Body of pancreas (tissue), 4 donors: ENCODE measurements at places on chromosomes 3 and 15. TPM values are rescaled to one million over a fixed set of nuclear protein-coding genes. Genes with fewer than 3 reads are reported as not detected.

Gene SLC6A1
- total RNA-seq: 0.66 TPM

Gene FETUB
- not detected for total RNA-seq

DNA sequence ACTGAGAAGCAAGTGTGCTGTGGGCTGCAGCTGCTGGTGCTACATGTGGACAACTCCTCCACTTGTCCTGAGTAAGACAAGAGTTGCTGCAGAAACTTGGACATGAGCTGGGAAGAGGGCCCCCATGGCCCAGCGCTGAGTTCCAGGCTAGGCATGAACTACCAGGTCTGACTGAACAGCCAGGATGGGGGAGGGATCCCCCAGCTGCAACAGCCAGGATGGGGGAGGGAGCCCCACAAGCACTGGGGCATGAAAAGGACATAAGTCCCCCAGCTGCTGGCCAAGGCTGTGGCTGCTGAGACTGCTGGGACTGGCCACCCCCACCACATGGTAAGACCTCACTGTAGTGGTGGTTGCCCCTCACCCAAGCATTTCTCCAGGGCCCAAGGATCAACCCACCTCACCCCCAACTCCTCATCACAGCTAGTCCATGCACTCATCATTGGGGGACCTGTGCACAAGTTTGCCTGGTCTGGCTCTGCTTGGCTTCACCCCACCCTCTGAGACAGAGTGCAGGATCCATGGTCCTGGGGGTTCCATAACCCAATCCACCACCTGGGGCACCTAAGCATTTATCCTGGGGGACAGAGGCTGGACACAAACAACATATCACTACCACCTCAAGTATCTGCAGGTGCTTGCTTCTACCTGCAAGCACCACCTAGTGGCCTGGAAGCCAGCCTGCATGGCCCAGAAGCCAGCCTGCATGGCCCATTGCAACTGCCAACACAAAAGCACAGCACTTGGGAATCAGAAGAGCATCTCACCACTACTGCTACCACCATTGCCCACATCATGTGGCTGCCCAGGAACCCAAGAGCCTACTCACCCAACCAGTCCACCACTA lies 84.5 kb upstream of the STT3B start:
- no peaks in the 10 kb centered on the region for H3K27me3 ChIP-seq
- no peaks in the 10 kb centered on the region for H3K36me3 ChIP-seq
- H3K4me3 ChIP-seq: no peak overlapping the region
- H3K27ac ChIP-seq: no peak overlapping the region
- no peak for DNase-seq
- no peaks in the 10 kb centered on the region for H3K4me1 ChIP-seq

Gene SLC24A5
- total RNA-seq: not detected

- H3K27me3 ChIP-seq: no peaks in the 10 kb centered on the region
- no peaks in the 10 kb centered on the region for H3K4me1 ChIP-seq
- no peak overlapping the region for H3K4me3 ChIP-seq
These were observed 950.7 kb upstream of the CFAP20DC start for GRCh38 chr3:60000311-60001105.

DNA sequence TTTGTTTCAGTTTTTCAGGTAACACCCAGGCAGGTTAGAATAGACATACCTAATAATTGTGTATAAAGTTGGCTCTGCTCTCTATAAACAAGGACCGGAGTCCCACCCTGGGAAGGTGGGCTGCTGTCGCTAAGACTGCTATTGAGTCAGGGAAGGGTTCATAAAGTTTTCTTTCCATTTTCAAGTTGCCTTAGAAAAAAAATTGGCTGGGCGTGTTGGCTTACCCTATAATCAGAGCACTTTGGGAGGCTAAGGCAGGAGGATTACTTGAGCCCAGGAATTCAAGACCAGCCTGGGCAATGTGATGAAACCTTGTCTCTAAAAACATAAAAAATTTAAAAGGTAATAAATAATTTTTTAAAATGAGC lies 11.3 kb upstream of the PIAS1 start:
- peak overlapping the region; percentile 9 for H3K27ac ChIP-seq
- no peak for DNase-seq
- peaks cover 14% of the 10 kb centered on the region for H3K4me1 ChIP-seq
- no peak overlapping the region for H3K4me3 ChIP-seq
- no peaks in the 10 kb centered on the region for H3K27me3 ChIP-seq

DNA sequence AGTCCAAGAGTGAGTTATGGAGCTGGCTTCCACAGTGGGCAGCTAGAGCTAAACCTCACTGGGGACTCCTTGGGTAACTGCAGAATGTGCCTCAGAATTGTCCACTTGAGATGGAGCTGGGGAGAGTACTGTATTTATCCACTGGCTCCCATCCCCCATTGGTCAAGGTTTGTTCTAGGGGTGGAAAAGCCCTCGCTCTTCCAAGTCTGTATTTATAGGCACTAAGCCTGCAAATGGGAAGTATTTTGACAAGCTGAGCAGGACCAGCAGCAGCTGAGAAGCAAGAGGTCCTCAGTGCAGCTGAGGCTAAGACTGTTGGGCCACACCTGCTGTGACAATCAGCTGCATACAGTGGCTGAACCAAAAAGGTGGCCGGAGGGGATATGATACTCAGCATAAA lies 5.8 kb downstream of the USP13 start:
- no peak overlapping the region for H3K4me3 ChIP-seq
- peaks cover 9% of the 10 kb centered on the region for H3K4me1 ChIP-seq
- no peaks in the 10 kb centered on the region for H3K36me3 ChIP-seq

DNA sequence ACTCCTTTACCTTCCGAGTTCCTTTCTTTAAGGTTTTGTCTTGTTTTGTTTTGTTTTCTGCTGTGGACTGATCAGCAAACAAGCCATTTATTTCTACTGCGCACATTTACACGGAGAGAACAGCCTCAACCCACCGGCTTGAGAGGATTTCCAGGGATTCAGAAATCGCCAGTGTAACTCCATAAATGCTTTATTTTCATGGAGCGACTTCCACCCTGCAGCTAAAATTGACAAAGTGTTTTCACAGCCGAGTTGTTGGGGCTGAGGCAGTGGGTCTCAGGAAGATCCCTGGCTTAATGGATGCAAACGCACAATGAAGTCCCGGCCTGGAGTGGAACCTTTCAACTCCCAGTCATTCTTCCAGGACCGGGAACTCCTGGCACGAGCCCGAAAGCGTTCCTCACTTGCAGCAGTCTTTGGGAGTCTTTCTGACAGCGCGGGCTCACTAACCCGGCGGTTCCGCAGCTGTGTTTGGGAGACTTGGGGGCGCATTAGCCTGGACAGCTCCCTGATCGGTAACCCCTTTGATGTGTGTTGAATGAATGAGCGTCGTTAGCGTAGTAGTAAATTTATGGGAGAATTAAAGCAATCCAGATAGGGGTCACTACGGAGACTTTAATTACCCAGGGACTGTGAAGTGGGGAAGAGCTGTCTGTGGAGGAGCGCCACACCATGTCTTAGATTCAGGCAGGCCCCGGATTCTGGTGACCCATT lies 785 bp upstream of the MYRIP start:
- H3K4me3 ChIP-seq: no peak overlapping the region
- H3K27me3 ChIP-seq: no peaks in the 10 kb centered on the region
- peak overlapping the region; percentile 55 for H3K27ac ChIP-seq
- no peaks in the 10 kb centered on the region for H3K36me3 ChIP-seq
- peaks cover 26% of the 10 kb centered on the region for H3K4me1 ChIP-seq

DNA sequence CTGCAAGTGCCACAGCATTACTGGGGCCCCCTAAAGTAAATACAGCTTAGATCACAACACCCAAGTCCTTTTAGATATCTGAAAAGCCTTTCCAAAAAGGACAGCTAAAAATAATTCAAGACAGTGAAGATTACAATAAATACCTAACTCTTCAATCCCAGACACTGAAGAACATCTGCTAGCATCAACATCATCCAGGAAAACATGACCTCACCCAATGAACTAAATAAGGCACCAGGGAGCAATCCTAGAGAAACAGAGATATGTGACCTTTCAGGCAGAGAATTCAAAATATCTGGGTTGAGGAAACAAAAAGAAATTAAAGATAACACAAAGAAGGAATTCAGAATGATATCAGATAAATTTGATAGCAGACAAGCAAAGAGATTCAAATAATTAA lies 71.7 kb upstream of the TTC14 start:
- DNase-seq: no peak
- no peaks in the 10 kb centered on the region for H3K27me3 ChIP-seq
- H3K4me1 ChIP-seq: peaks cover 18% of the 10 kb centered on the region
- H3K36me3 ChIP-seq: no peaks in the 10 kb centered on the region
- peak overlapping the region; percentile 41 for H3K27ac ChIP-seq
- H3K4me3 ChIP-seq: no peak overlapping the region

DNA sequence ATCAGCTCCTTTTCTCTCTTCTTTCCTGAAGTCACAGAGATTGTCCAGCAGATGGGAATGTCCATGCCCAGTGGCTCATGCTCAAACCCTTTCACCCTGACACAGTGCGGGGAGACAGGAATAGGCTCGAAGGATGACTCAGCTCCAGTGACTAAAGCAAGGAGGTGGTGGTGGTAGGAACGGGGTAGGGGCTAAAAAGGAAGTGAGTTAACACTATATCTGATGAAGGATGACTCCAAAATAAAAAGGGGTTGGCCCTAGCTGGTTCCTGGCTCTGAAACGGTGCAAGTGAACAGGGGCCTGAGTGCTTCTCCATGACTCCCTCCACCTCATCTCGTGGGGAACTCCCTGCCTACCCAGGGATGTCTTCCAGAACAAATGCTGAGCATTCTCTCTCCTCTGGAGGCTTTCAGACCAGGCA lies 167.4 kb upstream of the LPP start:
- peaks cover 8% of the 10 kb centered on the region for H3K4me1 ChIP-seq
- no peak overlapping the region for H3K27ac ChIP-seq
- DNase-seq: no peak
- no peaks in the 10 kb centered on the region for H3K36me3 ChIP-seq

Gene VGLL3
- total RNA-seq: 10.2 TPM

DNA sequence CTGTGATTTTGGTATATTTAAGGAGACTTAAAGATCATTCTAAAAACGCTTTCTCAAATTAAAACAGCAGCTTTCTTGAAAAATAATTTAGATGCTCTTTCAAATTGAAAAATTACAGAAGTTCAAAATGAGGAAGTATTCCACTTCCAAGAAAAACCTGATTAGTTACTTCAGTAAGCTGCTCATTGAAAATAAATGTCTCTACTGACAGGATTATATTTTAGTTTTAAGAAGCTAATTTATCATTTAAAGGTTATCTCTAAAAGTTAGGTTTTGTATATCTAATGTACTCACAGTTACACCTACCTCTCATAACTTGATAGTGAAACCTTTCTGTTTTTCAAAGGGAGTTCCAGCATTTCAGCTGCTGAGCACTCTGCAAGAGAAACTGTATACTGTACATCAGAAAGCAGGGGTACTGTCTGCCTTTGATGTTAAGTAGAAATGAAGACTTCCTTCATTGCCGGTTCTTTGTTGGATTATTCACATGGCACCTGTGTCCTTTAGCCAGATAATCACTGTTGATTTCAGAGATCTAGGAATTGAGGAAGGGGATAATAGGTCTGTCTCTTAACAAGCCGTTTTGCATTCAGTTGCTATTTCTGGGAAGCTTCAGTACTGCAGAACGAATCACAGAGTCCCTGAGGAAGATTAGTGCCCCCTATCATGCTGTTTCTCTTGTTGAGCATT lies 161.6 kb downstream of the TCF12 start:
- H3K36me3 ChIP-seq: no peaks in the 10 kb centered on the region
- peaks cover 16% of the 10 kb centered on the region for H3K4me1 ChIP-seq

DNA sequence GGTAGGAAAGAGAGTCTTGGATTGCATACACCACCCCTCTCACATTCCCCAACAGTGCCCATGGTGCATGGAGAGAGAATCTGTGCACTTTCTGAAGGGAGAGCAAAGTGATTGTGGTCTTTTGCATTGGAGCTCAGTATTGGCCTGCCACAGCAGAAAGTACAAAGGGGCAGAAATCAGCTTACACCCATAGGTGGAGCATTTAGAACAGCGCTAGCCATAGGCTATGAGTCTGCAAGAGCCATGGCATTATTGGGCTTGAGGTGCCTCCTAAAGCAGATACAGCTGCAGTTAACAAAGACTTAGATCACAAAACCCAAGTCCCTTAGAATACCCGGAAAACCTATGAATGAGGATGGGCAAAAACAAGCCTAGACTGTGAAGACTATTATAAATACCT lies 21.8 kb downstream of the SI start:
- no peak for DNase-seq
- H3K27ac ChIP-seq: no peak overlapping the region
- H3K36me3 ChIP-seq: no peaks in the 10 kb centered on the region
- H3K4me3 ChIP-seq: no peak overlapping the region

Gene IGDCC3
- total RNA-seq: not detected

Gene DPPA2
- not detected for total RNA-seq

GRCh38 chr3:44890258-44890657 lies 15.8 kb downstream of the TGM4 start:
- H3K36me3 ChIP-seq: no peaks in the 10 kb centered on the region
- no peaks in the 10 kb centered on the region for H3K4me1 ChIP-seq
- H3K27me3 ChIP-seq: no peaks in the 10 kb centered on the region
- no peak for DNase-seq

DNA sequence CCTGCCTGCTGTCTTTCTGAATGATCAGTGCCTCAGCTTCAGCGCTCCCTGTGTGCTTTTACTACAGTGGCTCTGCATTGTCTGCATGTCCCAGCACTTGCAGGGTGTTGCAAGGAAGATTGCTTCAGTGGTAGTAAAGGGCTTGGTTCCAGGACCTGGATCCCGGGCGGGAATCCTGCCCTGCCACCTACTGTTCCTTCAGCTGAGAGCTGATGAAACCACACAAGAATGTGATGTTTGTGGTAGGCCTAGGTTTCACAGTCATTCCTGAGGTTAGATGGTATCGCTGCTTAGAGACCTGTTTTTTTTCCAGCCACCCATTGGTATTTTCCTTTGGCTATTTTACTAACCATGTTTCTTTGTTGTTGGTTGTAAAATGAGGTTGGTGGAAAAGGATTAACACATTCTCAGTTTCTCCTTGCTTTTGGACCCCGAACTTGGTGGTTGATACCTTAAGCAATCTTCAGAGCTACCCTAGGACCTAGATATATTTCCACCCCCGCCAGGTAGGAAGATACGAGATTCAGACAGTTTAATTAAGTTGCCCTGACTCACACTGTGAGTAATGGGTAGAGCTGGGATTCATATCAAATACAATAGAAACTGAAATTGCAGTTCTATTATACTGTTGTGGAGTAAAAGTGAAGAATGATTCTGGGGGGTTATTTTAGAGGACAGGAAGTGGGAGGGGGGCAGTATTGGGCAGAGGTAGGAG lies 11.4 kb downstream of the GPR87 start:
- H3K36me3 ChIP-seq: no peaks in the 10 kb centered on the region
- DNase-seq: peak; percentile 38
- H3K4me1 ChIP-seq: no peaks in the 10 kb centered on the region
- no peak overlapping the region for H3K27ac ChIP-seq
- H3K27me3 ChIP-seq: no peaks in the 10 kb centered on the region
- no peak overlapping the region for H3K4me3 ChIP-seq

Gene TGM5
- total RNA-seq: not detected

- H3K4me3 ChIP-seq: no peak overlapping the region
- no peaks in the 10 kb centered on the region for H3K36me3 ChIP-seq
- H3K27me3 ChIP-seq: no peaks in the 10 kb centered on the region
- no peak overlapping the region for H3K27ac ChIP-seq
These were observed 47.8 kb downstream of the KCNMB2 start for GRCh38 chr3:178583963-178584575.

DNA sequence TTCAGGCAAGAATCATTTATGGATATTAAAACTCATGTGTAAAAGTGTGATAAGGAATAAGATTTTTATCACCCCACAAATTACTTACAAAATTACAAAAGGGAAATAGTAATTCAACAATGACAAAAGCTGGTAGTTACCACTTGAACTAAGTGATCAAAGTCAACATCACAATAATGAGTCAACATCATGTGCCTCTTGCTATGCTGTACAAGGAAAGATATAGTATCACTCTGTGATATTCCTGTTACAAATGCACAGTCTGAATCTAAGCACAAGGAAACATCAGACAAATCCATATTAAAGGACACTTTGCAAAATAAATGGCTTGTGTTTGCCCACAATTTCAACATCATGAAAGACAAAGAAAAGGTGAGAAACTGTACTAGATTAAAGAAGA lies 90.5 kb upstream of the PLCL2 start:
- H3K27ac ChIP-seq: no peak overlapping the region
- H3K27me3 ChIP-seq: no peaks in the 10 kb centered on the region
- DNase-seq: no peak
- no peaks in the 10 kb centered on the region for H3K4me1 ChIP-seq
